Activated CD4-positive, alpha-beta T cell treated with anti-CD3 and anti-CD28 coated beads, Interleukin-2, amount 10 ng/mL, durations not matched to agents 24 days and 14 days (primary cell): ENCODE measurements at places on chromosomes 5 and 9. TPM values are rescaled to one million over a fixed set of nuclear protein-coding genes. Genes with fewer than 3 reads are reported as not detected.
A peak's percentile ranks its signal among the peaks of the same experiment; 100 is the strongest.

Gene C9orf85
- 9.4 and 11.6 TPM in 2 replicates for total RNA-seq

Gene HARS1
- 109 and 115 TPM in 2 replicates for total RNA-seq

Gene SLC2A6
- 3.2 and 4.0 TPM in 2 replicates for total RNA-seq

Gene GAS1
- 0.14 TPM in 2 replicates for total RNA-seq

Gene ANXA2R
- 1.1 and 1.2 TPM in 2 replicates for total RNA-seq

Gene GPBP1
- total RNA-seq = 85.2 and 86.7 TPM in 2 replicates

- no peak overlapping the region for H3K4me3 ChIP-seq
- H3K27me3 ChIP-seq = no peaks in the 10 kb centered on the region
- no peak overlapping the region for H3K27ac ChIP-seq
- no peak for DNase-seq
These were observed 636.7 kb downstream of the NR2F1-AS1 start for GRCh38 chr5:92944337-92944736.

- no peaks in the 10 kb centered on the region for H3K36me3 ChIP-seq
- H3K4me1 ChIP-seq = no peaks in the 10 kb centered on the region
- DNase-seq = no peak
- H3K27ac ChIP-seq = no peak overlapping the region
- H3K27me3 ChIP-seq = peaks cover 2% of the 10 kb centered on the region
These were observed 935.2 kb upstream of the DMAC1 start for GRCh38 chr9:8734760-8735159.

DNA sequence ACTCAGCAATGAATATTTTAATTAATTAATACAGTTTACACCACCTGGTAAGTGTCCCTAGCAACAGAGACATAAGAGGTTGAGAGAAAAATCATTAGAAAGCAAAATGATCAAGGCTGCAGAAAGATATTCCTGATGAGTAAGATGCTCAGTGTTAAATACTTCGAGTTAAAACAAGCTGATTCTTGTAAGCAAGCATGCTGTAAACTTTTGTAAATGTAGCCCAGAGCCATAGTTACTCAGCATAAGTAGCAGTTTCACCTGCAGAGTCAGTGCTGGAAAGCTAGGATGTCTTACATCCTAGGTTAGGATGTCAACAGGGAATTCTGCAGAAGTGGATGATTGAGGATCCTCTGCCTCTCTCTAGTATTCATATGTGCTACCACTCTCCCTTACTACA lies 4.2 kb downstream of the PRKACG start:
- peaks cover 4% of the 10 kb centered on the region for H3K36me3 ChIP-seq
- DNase-seq = no peak
- peaks cover 14% of the 10 kb centered on the region for H3K4me1 ChIP-seq
- peaks cover 9% of the 10 kb centered on the region for H3K27me3 ChIP-seq
- H3K4me3 ChIP-seq = no peak overlapping the region

DNA sequence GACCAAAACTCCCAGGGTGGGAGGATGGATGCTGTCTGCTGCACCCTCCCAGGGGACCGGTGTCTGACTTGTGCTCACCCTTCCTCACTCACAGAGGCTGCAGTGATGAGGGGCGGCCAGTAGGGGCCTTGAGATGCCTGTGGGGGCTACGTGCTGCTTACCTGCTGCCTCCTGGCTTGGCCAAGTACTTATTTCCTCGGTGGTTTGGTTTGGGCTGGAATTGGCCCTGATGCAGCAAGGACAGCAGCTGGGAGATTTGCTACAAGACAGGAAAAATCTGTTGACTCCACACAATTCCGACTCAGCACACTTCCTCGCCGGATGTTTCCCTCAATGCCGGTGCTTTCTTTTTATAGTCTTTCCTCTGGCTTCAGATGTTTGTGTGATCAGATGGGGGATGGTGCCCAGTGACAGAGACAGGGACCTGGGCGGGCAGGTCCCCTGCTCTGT lies 6.6 kb downstream of the PCDH12 start:
- peak; percentile 73 for DNase-seq
- H3K27ac ChIP-seq = peak overlapping the region; percentile 4
- H3K4me1 ChIP-seq = peaks cover 20% of the 10 kb centered on the region
- no peaks in the 10 kb centered on the region for H3K36me3 ChIP-seq

- no peaks in the 10 kb centered on the region for H3K4me1 ChIP-seq
- H3K36me3 ChIP-seq = no peaks in the 10 kb centered on the region
- no peak for DNase-seq
- H3K27ac ChIP-seq = no peak overlapping the region
These were observed 287.1 kb upstream of the CDH9 start for GRCh38 chr5:27325513-27325912.

GRCh38 chr5:54807421-54807820 lies 178.0 kb downstream of the ESM1 start:
- peaks cover 2% of the 10 kb centered on the region for H3K27me3 ChIP-seq
- DNase-seq = no peak
- no peaks in the 10 kb centered on the region for H3K4me1 ChIP-seq
- peaks cover 6% of the 10 kb centered on the region for H3K36me3 ChIP-seq

DNA sequence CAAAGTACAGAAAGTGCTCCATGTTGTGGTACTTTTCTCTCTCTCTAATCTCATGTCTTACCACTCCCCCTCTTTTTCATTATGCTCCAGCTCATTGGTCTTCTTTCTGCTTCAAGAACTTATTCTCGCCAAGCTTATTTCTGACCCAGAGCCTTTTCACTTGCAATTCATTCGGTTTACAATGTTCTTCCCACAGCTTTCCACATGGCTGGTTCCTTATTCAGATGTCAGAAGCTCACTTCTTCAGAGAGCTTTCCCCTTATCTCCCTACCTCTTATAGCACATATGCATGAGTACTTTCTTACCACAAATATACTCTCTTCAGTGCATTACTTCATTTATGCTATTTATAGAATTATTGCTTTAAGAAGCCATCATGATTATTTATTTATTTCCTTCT lies 338.8 kb upstream of the ATP10B start:
- DNase-seq = no peak
- H3K4me3 ChIP-seq = no peak overlapping the region
- H3K27me3 ChIP-seq = no peaks in the 10 kb centered on the region
- H3K4me1 ChIP-seq = no peaks in the 10 kb centered on the region
- no peaks in the 10 kb centered on the region for H3K36me3 ChIP-seq

- H3K4me3 ChIP-seq = peak within 1 kb of the TSS; percentile 81
- H3K36me3 ChIP-seq = peaks cover 1% of the 10 kb centered on the region
- H3K4me1 ChIP-seq = peaks cover 24% of the 10 kb centered on the region
- peak; percentile 75 for DNase-seq
- H3K27ac ChIP-seq = no peak within 1 kb of the TSS
These were observed at the start of gene RHOBTB3 for GRCh38 chr5:95730730-95731570. TSS of gene RHOBTB3 (plus strand) at chr5:95731336. CDS start at chr5:95731683, 347 bp downstream.

GRCh38 chr5:173901705-173902104 lies 13.6 kb downstream of the CPEB4 start:
- H3K36me3 ChIP-seq = peaks cover 2% of the 10 kb centered on the region
- no peak overlapping the region for H3K4me3 ChIP-seq
- no peak overlapping the region for H3K27ac ChIP-seq
- peaks cover 4% of the 10 kb centered on the region for H3K4me1 ChIP-seq
- no peak for DNase-seq
- no peaks in the 10 kb centered on the region for H3K27me3 ChIP-seq

GRCh38 chr5:143131972-143132371 lies 271.5 kb downstream of the NR3C1 start:
- H3K27me3 ChIP-seq = no peaks in the 10 kb centered on the region
- H3K4me3 ChIP-seq = no peak overlapping the region
- H3K36me3 ChIP-seq = peaks cover 7% of the 10 kb centered on the region
- no peaks in the 10 kb centered on the region for H3K4me1 ChIP-seq
- H3K27ac ChIP-seq = no peak overlapping the region

DNA sequence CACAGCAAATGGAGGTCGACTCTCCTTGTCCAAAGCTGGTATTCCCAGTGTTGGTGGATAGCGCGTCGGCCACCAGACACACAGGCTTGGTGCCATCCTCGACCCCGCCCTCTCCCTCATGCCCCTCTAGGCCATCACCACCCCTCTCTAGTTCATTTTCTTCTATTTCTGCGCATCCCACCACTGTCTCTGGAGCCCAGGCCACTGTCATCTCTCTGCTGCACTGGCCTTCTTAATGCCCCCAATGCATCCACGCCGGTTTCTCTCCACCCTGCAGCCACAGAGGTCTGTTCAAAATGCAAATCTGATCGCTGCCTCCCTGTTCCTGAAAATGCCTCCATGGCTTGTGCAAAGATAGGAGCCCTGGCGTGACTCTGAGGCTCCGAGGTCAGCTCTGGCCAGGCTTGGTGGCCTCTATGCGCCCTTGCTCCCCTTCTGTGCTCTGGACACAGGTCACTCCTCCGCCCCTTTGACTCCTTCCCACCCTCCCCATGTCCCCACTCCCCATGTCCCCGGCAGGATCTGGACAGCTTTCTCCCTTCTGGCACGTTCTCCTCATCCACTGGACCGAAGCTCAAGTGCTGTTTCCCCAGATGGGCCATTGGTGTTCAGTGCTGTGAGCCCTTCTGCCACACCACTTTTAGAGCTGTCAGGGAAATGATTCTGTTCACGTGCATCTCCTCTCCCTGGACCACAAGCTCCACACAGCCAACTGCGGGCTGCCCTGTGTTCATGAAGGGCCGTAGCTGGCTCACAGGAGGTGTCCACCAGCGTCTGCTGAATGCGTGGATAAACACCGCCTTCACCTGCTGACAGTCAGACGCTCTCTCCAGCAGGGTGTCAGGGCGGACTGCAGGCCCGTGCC lies 59.5 kb upstream of the RNF130 start:
- H3K4me3 ChIP-seq = no peak overlapping the region
- H3K4me1 ChIP-seq = peaks cover 17% of the 10 kb centered on the region
- H3K27ac ChIP-seq = no peak overlapping the region
- no peak for DNase-seq

DNA sequence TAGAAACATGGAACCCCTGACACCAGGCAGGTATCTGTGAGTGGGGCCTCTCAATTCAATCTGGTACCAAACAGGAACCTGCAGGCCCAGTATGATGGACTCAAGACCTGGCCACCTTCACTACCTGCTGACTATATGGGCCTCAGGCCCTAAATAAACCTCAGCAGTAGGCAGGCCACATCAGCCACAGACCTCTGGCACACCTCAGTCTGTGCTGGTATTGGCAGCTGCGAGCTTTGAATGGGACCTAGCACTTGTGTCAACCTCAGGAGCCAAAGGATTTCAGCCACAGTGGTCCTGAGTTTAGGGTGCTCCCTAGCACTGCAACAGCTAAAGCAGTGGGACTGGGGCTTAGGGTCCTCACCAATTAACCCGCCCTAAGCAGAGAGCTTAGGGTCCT lies 325.5 kb downstream of the ZNF608 start:
- H3K4me3 ChIP-seq = no peak overlapping the region
- H3K4me1 ChIP-seq = no peaks in the 10 kb centered on the region
- no peak overlapping the region for H3K27ac ChIP-seq
- H3K27me3 ChIP-seq = no peaks in the 10 kb centered on the region

- no peaks in the 10 kb centered on the region for H3K4me1 ChIP-seq
- no peak overlapping the region for H3K4me3 ChIP-seq
- H3K27me3 ChIP-seq = peaks cover 10% of the 10 kb centered on the region
- no peaks in the 10 kb centered on the region for H3K36me3 ChIP-seq
- no peak overlapping the region for H3K27ac ChIP-seq
These were observed 53.0 kb upstream of the PDZD2 start for GRCh38 chr5:31585895-31586270.

GRCh38 chr9:114720086-114720676 lies 38.2 kb upstream of the TEX48 start:
- peak overlapping the region; percentile 74 for H3K4me3 ChIP-seq
- H3K36me3 ChIP-seq = peaks cover 35% of the 10 kb centered on the region
- H3K27ac ChIP-seq = peak overlapping the region; percentile 97
- no peak for DNase-seq
- H3K27me3 ChIP-seq = no peaks in the 10 kb centered on the region

DNA sequence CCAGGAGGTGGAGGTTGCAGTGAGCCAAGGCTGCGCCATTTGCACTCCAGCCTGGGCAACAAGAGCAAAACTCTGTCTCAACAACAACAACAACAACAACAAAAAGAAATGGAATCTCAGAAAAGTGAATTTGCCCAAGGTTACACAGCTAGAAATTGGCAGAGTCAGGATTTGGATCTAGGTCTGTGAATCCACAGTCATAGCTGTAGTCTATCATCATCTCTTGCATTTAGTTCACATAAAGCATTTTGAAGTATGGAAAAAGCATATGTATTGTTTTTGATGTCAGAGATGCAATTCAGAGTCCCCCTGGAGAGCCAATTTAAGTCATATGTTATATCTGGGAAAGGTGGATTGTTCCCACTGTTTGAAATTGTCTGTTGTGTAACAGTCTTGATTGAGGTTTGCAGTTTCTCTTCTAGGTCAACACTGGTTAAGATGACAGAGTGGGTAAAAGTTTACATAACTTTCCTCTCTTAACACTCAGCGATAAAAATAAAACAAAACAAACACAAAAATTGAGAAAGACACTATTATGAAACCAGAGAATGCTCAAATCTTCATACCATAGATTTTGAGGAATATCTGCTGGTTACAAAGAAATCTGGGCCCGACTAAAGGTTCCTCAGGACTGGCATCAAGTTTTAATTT lies 21.5 kb upstream of the GPR21 start:
- H3K27me3 ChIP-seq = no peaks in the 10 kb centered on the region
- no peak for DNase-seq

DNA sequence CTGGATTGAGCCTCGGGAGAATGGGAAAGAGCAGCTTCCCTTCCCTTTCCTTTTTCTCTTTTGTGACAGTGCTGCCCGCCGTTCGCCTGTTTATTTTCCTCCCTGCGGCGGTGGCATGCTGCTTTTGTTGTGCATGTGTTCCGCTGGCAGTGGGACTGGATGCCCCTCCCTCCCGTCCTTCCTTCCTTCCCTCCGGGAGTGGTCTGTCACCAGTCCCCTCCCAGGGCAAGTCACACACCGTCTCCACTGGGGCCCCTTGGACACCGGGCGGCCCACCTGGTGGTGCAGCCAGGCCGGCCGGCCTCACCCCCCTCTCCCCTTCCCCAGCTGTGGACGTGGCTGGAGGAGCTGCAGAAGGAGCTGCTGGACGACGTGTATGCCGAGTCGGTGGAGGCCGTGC lies 214.7 kb downstream of the TRIO start:
- DNase-seq = no peak
- H3K4me3 ChIP-seq = no peak overlapping the region
- no peak overlapping the region for H3K27ac ChIP-seq
- no peaks in the 10 kb centered on the region for H3K36me3 ChIP-seq
- H3K27me3 ChIP-seq = peaks cover 2% of the 10 kb centered on the region

DNA sequence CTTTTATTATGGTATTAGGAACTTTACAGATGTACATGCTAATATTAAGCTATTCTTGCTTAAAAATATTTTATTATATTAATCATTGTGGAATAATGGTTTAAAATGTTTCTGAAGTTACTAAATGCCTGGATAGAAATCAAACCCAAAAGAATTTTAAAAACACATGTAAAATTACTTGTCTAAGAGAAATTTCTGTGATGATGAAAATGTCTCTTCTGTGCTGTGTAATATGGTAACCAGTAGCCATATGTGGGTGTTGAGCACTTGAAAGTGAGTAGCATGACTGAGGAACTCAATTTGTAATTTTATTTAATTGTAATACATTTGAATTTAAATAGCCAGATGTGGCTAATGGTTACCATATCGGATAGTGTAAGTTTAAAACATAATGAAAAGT lies 66.7 kb upstream of the HSPB3 start:
- no peak overlapping the region for H3K27ac ChIP-seq
- DNase-seq = no peak
- H3K27me3 ChIP-seq = no peaks in the 10 kb centered on the region
- no peaks in the 10 kb centered on the region for H3K4me1 ChIP-seq
- H3K36me3 ChIP-seq = no peaks in the 10 kb centered on the region
